Amygdala (tissue), 56 donors: ENCODE measurements at places on chromosomes 5 and 9.

GRCh38 chr5:9320652-9321051, 225.2 kb downstream of the SEMA5A start:
- no peak for DNase-seq

DNA sequence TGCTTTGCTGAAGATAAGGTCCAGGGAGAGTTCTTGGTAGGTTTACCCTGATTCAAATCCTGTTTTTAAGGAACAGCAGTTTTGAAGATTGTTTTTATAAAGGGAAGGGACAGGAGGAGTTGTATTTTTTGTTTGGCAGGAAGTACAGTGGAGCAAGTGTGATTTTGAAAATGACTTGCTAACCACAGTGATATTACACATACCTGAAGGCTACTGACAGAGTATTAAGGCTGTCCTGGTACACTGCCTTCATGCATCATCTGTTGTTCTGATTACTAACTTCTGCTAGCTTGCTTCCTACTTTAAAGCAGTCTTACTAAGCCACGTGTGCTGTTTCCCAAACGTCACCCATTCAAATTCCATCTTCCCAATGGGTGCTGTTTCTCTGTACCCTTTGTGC, 559.5 kb upstream of the SGCD start:
- DNase-seq: no peak

DNA sequence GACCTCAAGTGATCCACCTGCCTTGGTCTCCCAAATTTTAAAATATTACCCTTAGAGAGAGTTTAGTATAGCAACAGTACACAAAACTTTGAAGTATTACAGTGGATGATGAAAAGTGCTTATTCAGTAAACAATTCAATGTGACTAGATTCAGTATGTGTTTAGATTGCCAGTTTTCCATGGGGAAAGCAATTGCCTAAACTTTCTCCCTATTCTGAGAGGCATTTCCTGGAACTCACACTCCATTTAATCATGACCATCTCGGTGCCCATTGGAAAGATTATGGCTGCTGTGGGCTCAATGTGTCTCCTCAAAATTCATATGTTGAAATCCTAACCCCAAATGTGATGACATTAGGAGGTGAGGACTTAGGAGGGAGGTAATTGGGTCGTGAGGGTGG, 38.9 kb upstream of the MYO10 start:
- DNase-seq: no peak

GRCh38 chr9:95816716-95817115, 58.8 kb upstream of the ERCC6L2 start:
- DNase-seq: no peak

DNA sequence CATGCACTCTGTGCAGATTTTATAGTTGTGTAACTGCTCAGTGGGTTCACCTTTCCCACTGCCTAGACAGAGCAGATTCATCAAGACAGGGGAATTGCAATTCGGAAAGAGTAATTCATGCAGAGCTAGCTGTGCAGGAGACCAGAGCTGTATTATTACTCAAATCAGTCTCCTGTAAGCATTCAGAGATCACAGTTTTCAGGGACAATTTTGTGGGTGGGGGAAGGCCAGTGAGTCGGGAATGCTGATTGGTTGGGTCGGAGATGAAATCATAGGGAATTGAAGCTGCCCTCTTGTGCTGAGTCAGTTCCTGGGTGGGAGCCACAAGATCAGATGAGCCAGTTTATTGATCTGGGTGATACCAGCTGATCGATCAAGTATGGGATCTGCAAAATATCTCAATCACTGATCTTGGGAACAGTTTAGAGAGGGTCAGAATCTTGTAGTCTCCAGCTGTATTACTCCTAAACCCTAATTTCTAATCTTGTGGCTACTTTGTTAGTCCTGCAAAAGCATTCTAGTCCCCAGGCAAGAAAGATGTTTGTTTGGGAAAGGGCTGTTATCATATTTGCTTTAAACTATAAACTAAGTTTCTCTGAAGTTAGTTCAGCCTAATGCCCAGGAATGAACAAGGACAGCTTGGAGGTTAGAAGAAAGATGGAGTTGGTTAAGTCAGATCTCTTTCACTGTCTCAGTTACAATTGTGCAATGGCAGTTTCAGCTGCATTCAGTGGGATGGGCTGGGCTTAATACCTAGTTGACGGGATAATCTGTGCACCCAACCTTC, 12.7 kb upstream of the SVEP1 start:
- no peak for DNase-seq

DNA sequence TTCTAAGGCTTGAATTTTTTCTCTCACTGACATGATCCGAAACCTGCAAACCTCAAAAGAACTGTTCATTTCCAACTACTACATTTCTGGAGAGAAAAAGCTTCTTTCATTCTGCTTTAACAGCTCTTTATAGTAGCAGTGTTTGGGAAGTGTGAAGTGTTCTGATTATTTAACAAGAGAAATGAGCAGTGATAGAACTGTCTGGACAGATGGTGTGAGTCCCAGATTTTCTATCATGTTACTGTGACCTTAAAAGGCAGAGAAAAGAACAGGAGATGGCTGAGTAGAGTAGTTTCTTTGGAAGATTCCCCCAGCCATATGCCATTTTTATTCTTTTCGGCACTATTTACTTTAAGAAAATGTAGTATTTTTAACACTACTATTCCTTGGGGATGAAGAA, 41.3 kb upstream of the TAL2 start:
- no peak for DNase-seq

GRCh38 chr5:175463641-175464040, 14.7 kb upstream of the SFXN1 start:
- DNase-seq: no peak

GRCh38 chr9:133632806-133633680, 3.1 kb upstream of the DBH start:
- no peak for DNase-seq

DNA sequence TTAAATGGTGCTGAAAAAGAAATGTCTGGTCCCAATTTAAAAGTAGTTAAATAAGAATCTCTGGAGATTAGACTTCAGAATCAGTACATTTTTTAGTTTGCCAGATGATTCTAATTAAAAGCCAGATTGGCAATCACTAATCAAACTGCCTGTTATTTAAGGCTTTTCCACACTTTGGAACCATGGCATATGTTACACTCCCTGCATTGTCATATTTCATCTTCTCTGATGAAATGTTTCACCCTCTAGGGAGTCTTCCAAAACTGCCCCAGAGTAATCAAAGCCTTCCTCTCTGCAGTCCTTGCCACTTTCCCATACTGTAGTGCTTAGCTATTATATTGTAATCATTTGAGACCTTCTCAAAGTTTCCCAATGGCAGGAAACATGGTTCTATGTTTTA, 17.5 kb upstream of the OR13C9 start:
- DNase-seq: no peak

- DNase-seq: no peak
Observed at GRCh38 chr9:119369680-119370366, 588 bp upstream of the BRINP1 start.

- no peak for DNase-seq
Observed at GRCh38 chr5:116674881-116675625, 100.4 kb upstream of the SEMA6A start.

- no peak for DNase-seq
Observed at GRCh38 chr9:23044549-23044948, 597.9 kb downstream of the DMRTA1 start.

DNA sequence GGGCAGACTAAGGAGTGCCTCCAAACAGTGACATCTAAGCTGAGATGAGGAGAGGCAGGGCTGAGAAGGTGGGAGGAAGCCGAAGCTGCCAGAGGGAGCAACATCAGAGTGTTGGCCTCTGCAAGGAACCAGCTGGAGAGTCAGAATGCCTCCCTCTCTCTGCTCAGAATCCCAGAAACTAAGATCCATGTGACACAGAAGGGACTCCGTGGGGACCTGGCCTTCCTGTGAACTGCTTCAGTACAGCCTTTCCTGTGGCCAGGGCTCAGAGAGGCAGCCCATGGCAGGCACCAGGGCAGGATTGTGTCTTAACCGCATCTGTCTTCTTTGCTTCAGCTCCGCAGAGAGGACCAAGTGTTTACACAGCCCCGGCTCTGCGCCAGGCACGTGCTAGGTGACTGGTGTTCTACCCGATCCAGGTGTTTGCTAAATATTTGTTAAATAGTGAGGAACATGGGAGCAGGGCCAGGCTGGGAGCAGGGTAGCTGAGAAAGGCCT, 33.5 kb downstream of the KCNMB1 start:
- DNase-seq: no peak

DNA sequence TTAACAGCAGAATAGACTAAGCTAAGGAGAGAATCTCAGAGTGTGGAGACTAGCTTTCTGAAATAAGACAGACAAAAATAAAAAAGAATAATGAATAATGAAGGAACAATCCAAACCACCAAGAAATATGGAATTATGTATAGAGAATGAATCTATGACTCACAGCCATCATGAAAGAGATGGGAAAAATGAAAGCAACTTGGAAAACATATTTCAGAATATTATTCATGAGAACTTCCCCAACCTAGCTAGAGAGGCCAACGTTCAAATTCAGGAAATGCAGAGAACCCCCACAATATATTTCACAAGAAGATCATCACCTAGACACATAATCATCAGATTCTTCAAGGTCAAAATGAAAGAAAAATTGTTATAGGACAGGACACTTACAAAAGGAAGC, 349.0 kb upstream of the MPDZ start:
- no peak for DNase-seq

DNA sequence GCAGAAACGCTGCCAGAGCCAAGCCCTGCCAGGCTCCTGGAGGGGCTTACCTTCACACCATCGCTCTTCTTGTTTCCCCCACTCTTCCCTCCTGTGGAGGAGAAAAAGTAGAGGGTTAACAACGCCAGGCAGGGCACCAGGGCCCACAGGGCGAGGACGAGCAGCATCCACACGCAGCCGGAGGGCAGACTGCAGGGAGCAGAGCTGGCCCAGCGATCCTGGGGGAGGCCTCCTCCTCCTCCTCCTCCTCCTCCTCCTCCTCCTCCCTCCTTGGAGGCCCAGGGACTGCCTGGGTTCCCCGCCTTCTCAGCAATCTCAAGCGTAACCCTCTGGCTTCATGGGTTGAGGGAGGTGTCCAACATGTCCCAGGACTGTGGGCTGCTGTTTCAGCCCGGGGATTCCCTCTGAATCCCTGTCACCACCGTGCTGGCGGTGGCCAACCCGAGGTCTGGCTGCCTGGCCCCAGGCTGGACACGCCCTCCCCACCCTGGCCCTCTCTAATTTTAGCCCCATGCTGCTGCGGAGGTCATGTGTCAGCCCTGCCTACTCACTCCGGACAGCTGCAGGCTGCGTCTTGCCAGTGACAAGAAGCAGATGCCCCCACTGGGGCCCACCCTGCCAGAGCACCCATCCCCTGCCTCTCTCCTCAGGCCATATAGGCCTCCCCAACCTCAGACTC, 44.3 kb downstream of the CAMK2A start:
- no peak for DNase-seq

DNA sequence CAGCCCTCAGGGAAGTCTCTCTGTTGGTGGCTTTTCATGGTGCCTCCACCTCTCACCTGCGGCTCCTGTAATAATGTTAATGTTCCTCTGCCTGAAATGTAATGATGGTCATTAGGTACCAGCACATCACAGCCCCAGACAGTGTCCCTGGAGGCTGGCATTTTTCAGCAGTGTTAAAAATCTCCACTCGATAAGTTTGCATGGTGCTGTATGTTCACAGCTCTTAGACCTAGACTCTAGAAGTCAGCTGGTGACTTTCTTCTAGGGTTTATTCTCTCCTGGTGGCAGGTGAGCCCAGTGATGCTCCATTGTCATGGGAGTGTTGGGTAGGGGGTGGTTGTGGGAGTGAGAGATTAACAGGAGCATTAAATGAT, 53.1 kb downstream of the GPR107 start:
- DNase-seq: no peak

- DNase-seq: no peak
Observed at GRCh38 chr9:17810728-17811571, 232.1 kb downstream of the SH3GL2 start.

DNA sequence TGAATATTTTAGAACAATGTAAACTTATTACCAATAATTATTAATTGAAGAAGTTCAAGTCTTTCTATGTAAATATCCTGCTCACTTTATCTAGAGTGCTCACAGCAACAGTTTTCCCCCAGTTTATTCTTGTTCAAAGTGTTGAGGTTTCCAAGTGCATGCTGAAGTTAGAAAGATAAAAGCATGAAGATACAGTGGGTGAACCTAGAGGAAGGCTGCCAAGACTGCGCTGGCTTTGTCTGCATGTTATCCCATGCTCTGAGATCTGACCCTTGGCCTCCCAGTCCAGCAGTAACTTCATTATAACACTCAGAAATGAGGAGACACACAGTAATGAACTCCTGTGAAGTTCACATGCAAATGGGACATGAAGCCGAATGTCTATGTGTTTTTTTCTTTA, 76.0 kb upstream of the PIP5K1B start:
- no peak for DNase-seq

DNA sequence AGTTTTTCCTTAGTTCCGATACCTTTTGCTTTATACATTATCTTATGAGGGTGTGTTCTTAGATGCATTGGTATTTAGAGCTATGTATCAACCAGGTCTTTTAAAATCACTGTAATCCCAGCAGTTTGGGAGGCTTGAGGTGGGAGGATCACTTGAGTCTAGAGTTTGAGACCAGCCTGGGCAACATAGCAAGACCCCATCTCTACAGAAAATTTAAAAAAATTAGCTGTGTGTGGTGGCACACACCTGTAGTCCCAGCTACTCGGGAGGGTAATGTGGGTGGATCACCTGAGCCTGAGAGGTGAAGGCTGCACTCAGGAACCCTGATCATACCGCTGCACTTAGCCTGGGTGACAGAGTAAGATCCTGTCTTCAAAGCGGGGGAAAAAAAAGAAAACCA, 15.1 kb downstream of the SPIN1 start:
- DNase-seq: no peak

DNA sequence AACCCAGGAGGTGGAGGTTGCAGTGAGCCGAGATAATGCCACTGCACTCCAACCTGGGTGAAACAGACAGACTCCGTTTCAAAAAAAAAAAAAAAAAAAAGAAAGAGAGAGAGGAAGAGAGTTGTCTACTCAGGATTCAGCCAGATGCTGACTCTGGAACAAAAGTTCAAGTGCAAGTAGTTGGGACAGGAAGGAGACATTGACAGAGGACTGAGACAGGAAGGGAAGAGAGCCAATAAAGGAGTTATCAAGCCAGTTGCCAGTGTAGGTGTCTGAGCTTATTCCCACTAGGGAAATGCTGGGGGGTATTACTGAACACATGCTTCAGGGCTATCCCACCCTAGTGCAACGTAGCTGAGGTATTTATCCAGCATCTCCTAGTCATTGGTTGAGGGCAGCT, 147.7 kb upstream of the SLC1A3 start:
- DNase-seq: no peak
